Cortex of kidney (tissue), 1 donor: ENCODE measurements at places on chromosomes 2 and 18.

- DNase-seq, result no peak
Observed at GRCh38 chr2:159684796-159685195, 27.5 kb upstream of the MARCHF7 start.

DNA sequence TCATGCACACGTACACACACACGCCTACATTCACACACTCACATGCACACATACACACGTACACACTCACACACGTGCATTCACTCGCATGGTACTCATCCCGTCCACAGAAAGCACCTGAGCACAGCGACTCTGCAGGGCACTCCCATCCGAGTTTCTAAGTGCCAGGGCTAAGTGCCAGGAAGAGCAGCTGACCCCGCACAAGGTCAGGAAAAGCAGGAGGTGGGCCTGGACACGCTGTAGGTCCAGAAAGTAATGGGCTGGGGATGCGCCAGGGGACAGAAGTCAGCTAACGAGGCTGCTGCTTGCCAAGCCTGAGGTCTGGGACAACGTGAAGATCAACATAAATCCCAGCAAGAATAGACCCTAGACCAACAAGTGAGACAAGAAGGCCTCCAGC, 15.8 kb downstream of the ADI1 start:
- DNase-seq, result no peak

- no peak for DNase-seq
Observed at GRCh38 chr2:45009303-45009927, at the start of gene SIX2. SIX2 (minus strand) TSS chr2:45009452; CDS start chr2:45009110, 342 bp downstream.

GRCh38 chr18:73431620-73432019, 563.8 kb upstream of the NETO1 start:
- DNase-seq, result no peak

DNA sequence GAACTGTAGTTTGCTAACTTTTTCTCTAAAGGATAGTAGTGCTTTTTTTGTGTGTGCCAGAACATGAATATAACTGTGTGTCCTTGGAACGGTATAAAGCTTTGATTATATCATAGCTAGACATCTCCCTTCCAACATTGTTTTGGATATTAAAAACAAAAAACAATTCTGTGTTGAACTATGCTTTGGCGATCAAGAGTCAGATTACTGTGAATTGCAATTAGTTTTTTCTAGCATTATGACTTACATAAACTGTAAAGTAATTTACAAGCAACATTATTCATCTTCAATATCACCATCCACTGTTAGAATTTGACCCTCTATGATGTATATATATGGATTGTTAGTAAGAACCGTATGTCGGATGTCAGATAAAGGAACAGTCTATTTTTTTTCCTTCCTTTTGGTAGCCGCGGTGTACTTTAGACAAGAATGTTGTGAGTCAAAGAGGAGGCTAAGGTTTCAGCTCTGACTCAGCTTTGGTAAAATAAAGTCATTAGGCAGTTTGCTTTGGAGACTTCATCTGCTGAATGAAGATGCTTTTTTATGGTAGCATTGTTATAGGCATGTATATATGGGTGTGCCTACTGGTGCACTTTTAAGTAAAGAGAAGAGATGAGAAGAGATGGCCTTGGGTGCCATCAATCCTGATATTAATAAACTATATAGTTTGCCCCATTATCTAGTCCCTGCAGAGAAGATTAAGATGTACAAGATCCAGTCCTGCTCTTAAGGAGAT, 76.4 kb downstream of the LTBP1 start:
- no peak for DNase-seq

DNA sequence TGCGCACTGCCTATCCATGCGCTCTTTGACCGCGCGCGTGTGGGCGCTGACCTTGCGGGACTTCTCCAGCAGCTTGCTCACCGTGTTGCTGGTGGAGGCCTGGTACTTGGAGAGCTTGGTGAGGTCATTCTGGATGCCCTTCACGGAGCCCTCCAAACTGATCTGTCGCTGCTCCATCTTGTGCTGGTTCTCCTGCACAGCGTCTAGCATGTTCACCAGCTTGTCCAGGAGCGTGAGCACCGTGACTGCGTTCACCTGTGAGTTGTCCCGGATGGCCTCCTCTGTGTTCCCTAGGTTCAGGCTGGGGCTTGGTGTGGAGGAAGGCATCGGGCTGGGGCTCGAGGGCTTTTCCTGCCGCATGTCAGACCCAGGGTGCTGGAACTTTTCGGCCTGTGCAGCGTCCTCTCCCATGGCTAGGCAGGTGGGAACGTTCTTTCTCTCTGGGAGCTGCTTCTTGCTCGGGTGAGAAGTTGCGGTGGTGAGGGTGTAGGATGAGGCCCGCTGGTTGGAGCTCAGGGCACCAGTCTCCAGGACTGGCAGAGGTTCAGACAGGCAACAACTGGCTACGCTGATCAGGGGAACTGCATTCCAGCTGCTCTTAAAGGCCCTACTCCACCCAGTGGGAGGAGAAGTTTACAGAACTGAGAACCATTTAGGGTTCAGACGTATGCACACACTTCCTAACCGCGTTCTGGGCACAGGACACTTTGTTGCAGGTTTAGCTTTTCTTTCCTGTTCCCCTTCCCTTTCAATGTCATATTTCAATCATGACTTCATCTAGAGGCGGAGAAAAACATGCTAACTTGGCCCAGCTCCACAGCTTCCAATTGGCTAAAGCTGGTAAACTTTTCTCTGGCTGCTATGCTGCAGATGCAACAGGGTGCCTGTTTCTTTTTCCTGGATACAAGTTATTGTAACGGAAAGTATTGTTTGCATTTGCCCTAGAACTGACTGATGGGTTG, at the start of gene CAVIN2:
CAVIN2 (minus strand) TSS at position 574 of the 962 bp plus-strand sequence; CDS start at position 411, 163 bp downstream.
- no peak for DNase-seq

- DNase-seq, result no peak
Observed at GRCh38 chr2:47196046-47196445, 40.9 kb upstream of the STPG4 start.

DNA sequence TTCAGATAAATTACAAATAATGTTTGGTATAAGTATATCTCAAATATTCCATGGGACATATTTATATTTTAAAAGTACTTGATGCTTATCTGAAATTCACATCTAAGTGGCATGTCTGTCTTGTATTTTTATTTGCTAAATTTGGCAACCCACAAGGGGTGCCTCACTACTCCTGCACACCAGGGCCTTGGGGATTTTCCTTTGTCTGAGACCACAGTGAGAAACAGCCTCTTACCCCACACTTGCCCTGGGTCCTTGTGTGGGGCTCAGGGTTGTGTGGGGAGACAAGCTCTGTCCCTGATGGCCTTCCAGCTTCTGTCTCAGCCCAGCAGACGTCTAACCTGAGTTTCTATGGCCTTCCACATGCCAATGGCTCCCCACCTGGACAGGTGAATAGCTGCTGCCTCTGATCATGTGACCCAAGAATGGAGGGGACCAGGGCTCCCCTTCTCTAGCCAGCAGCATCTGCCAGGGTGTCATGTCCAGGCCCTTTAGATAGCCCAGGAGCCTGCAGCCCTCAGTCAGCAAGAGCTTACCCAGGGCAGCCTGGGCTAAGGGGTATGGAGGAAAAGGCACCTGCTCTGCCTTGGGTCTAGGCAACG, 49.5 kb upstream of the MRPL33 start:
- no peak for DNase-seq

DNA sequence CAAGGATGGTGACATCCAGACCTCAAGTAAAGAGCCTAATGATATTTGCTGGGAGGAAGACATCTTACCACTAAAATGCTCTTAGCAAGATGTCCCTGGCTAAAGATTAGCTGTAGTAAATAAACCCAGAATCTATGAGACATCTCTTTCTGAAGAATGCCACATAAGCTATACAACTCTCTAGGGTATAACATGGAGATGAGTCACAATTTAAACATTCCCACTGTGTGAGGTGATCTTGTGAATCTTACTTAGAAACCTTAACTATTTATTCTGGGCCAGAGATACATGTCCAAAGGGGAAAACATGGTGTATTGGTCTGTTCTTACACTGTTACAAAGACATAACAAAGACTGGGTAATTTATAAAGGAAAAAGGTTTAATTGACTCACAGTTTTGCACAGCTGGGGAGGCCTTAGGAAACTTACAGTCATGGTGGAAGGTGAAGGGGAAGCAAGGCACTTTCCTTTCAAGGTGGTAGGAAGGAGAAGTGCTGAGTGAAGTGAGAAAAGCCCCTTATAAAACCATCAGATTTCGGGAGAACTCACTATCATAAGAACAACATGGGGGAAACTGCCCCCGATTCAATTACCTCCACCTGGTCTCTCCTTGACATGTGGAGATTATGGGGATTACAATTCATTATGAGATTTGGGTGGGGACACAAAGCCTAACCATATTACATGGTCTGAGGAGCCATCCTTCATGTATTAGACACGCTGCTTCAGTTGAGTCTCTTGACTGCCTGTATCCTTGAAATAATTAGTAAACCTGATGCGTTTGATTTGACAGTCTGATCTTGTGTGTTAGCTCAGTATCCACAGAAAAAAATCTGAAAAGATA, 17.1 kb downstream of the KRCC1 start:
- no peak for DNase-seq

- no peak for DNase-seq
Observed at GRCh38 chr18:22250591-22250996, 81.2 kb downstream of the GATA6 start.

DNA sequence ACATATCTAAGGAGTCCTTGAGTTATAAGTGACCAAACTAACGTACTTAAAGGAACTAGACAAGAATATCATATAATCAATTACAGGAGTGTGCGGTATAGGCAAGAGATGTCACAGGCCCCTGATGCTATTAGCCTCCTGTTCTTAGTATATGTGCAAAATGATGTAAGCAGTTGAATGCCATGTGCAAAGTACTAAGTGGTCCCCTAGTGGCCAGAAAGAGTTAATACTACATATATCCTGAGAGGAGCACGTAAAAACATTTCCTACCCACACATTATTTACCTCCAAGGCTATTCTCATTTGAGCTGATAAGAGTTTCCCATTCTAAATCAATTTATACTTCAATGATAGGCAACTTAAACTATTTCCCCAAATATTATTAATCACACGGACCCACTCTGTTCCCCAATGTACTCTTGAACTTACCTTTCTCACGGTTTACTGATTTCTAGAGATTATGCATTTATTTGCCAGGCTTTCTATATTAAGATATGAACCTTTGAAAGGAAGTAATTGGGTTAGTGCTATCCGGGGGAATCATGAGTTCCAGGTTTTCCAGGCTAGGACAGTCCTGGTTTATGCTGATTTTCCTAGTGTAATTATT, 158.0 kb upstream of the KLHL14 start:
- DNase-seq, result no peak

DNA sequence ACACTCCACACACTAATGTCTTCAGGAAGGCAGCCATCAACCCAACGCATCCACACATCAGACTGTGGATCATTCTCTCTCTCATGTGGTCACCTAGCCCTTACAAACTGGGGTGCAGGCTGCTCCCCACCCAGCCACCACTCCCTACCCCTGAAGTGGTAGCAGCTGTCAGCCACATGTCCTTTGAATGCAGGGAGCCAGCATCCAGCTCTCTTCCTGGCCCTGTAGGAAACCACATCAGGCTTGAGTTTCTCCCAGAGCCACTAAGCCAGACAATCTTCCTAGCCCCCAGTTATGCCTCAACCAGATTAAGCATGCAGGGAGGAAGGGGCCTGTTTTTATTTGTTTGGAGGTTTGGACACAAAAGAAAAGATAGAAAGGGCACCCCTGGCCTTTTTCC, 52.8 kb upstream of the SPP2 start:
- DNase-seq, result no peak

DNA sequence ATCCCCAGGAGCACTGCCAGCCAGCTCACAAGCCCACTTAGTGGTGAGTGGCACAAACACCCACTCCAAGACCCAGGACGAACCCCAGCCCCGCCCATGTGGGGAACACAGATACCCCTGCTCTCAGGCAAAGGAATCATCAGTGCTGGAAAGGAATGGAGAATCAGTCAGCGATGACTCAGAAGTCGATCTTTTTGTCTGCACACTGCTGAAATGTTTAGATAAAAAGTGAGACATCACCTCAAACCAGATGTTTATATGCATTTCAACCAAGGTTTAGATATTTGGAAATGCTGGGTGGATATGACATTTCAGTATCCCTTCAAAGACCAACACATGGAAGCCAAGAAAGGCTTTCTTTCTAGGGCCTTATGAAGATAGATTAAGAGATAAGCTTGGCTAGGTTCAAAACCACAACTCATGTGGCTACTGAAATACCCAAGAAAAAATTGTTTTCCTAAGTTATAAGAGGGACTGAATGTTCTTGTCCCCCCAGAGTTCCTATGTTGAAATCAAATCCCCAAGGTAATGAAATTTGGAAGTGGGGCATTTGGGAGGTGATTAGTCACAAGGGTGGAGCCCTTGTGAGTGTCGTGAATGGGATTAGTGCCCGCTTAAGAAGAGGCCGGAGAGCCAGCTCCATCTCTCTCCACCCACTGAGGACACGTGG, 43.7 kb downstream of the POU3F3 start:
- DNase-seq, result no peak

- no peak for DNase-seq
Observed at GRCh38 chr2:85939131-85939530, 50.3 kb upstream of the ST3GAL5 start.

DNA sequence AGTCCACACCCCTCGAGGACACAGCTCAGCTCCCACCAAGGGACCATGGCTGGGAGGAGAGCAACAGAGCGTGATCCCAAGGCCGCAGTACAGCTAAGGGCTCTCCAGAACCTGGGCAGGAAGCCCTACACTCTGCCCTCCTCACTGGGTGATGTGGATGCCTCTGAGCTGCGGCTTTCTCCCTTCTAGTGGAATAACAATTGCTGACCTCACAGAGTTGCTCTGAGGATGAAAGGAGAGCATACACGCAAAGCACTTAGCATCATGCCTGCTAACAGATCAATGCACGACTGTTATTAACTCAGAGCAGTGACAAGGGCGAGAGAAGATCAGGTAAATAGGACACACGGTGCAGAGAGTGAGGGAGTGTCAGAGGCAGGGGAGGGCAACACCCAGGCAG, 74.2 kb downstream of the ZFP36L2 start:
- no peak for DNase-seq

- DNase-seq, result no peak
Observed at GRCh38 chr2:24421668-24422067, 61.3 kb upstream of the ITSN2 start.

GRCh38 chr2:169275696-169276444, 86.5 kb downstream of the LRP2 start:
- no peak for DNase-seq

DNA sequence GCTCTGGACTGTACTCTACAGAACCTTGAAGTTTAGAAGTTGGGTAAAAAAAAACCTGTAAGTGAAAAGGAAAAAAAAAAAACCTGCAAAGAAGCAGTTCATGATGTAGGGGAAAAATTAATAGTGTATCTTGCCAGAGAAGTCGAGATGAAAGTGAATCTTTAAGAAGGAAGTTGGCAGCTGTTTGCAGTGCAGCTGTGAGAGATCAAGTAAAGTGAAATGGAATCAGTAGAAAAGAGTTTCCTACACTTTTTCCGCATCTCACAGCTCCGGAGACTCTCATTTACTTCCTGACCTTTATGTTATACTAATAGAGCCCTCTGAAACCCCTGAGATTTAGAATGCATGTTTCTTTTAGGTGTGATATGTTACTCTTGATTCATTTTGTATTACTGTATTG, 19.2 kb downstream of the RNMT start:
- no peak for DNase-seq

- DNase-seq, result no peak
Observed at GRCh38 chr2:135744760-135745314, 3.2 kb downstream of the UBXN4 start.

GRCh38 chr2:85353876-85354285, 447 bp downstream of the RETSAT start:
- DNase-seq, result no peak

- no peak for DNase-seq
Observed at GRCh38 chr2:211494536-211494935, 938.1 kb downstream of the CPS1 start.
